ENCODE measurements at places on chromosomes 5 and 9.

- peaks cover 10% of the 10 kb centered on the region for H3K4me1 ChIP-seq
Measured at GRCh38 chr9:73869264-73869663, 627.9 kb upstream of the RORB start.

DNA sequence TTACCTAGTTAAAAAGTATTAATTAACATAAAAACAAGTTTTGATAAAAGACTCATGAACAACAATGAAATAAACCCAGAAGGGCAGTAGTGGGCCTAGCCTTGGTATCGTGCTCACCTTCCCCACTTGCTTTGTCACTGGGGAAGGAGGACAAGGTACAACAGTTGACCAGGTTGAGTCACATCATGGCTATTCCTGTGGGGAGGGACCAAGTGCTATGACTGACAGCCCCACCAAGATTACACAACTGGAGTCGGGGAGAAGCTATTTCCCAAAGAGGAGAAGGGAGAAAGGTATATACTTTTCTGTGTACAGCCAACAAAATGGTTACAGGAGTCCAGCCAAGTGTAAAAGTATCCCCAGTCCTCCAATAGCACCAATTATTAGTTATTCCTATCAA is 251.3 kb upstream of the RFX3 start:
- no peaks in the 10 kb centered on the region for H3K4me1 ChIP-seq
- no peak for DNase-seq
- peaks cover 9% of the 10 kb centered on the region for H3K27me3 ChIP-seq
- no peak overlapping the region for H3K4me3 ChIP-seq
- no peaks in the 10 kb centered on the region for H3K36me3 ChIP-seq

DNA sequence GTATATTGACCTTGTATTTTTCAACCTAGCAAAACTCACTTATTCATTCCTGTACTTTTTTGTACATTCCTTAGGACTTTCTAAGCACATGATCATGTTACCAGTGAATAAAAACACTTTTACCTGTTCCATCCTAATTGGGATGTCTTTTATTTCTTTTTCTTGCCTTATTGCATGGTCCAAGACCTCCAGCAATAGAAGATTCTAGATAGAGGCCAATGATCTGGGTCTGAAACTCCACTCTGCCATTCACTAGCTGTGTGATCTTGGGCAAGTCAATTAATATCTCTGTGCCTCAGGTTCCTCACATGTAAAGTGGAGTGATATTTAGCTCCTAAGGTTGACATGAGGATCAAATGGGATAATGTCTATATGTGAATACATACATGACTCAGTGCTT is 8.5 kb upstream of the EXOSC2 start:
- H3K36me3 ChIP-seq, result no peaks in the 10 kb centered on the region
- peaks cover 3% of the 10 kb centered on the region for H3K4me1 ChIP-seq
- no peak overlapping the region for H3K4me3 ChIP-seq
- H3K27ac ChIP-seq, result no peak overlapping the region
- H3K27me3 ChIP-seq, result peaks cover 4% of the 10 kb centered on the region

DNA sequence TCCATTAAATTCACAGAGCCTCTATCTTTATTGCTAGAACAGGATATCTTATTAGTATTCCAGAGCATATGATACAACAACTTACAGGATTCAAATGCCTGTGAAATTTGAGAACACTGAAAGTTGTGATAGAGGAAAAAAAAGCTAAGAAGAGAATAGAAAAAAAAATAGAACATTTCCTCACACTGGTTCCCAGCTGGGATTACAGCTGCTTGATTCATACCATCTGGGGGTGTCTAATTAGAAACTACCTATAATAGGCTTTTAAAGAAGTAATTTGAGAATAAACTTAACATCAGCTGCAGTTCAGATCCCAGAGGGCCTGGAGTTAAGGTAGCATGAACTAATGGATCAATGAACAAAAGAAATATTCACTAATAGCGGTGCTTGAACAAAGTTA is 922.0 kb downstream of the CDH12 start:
- no peaks in the 10 kb centered on the region for H3K27me3 ChIP-seq
- peaks cover 5% of the 10 kb centered on the region for H3K36me3 ChIP-seq
- no peak for DNase-seq
- no peaks in the 10 kb centered on the region for H3K4me1 ChIP-seq
- H3K4me3 ChIP-seq, result no peak overlapping the region
